ENCODE measurements at places on chromosomes 5 and 9. TPM values are rescaled to one million over a fixed set of nuclear protein-coding genes. Genes with fewer than 3 reads are reported as not detected.

TPPP gene
- 0.92 TPM for total RNA-seq

TAF11L4 gene
- not detected for total RNA-seq

PCA3 gene
- total RNA-seq = not detected

ADAMTS19 gene
- 26.3 TPM for total RNA-seq

RC3H2 gene
- total RNA-seq = 21.6 TPM
